Epithelial cell of esophagus (primary cell): ENCODE measurements at places on chromosomes 5 and 9.
A peak's percentile ranks its signal among the peaks of the same experiment; 100 is the strongest.

- no peak for DNase-seq
These were observed 423.7 kb downstream of the ANXA1 start for GRCh38 chr9:73575101-73576060.

DNA sequence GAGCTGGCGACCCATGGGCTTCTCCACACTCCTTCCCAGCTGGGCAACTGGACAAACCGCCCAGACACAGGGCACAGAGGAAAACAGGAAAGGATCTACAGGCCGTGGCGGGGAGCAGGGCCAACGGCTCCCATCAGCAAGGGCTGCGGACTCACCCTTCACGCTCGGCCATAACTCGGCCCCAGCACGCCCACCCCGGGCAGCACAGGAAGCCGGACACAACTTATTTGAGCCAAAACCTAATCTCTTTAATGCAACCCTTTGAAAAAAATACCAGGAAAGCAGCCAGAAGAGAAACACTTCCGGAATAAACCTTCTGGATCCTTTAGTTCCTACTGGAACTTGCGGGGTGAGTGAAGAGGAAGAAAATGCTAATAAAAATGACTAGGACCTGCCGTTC lies 59.9 kb downstream of the VAV2 start:
- no peak for DNase-seq

- DNase-seq = no peak
These were observed 9.9 kb downstream of the RAD50 start for GRCh38 chr5:132566657-132567056.

GRCh38 chr5:172437445-172438318 lies 16.6 kb downstream of the SH3PXD2B start:
- peak; percentile 84 for DNase-seq

GRCh38 chr9:101727612-101728524 lies 10.6 kb downstream of the GRIN3A start:
- peak; percentile 44 for DNase-seq

DNA sequence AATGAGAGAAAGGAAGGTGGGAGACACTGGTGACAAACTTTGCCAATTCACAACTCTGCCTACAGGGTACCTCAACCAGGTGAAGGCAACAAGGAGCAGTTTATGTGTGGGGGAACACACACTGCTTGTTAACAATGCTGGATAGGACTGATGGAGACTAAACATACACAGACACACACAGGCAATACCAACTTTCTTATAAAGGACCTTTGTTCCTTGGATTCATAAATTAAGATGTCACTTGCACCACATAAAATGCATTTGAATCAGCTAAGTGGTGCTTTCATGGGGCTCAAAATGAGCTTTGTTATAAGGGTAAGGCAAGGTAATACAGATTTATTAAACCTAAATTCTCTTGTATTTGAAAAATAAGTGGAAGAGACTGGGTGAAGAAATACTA lies 4.0 kb downstream of the TSTD2 start:
- DNase-seq = no peak

- DNase-seq = peak; percentile 61
These were observed 59.4 kb downstream of the SIL1 start for GRCh38 chr5:139138809-139139208.

DNA sequence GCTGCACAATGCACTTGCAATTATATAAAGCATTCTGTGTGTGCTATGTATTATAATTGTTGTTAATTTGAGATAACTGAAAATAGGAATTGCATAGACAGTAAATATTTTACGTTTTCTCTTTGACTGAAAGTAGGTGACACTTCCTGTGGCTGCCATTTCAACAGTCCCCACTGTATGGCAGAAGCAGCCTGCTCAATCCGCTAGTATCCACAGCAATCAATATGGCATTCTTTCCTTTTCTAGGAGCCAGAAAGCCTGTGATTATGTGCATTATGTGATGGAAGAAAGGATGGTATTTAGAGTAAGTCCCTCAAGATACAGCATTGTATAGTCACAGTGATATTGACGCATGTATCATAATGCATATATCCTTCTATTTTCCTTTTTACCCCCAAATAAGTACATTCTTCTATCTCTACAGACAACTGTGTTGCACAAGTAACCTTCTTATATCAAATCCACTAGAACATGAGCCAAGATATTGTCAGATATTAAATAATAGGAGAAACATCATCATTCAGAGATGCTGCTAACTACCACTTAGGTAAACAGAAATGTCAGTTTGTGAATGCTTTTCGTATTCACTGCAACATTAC lies 59.7 kb downstream of the CARTPT start:
- peak; percentile 58 for DNase-seq

DNA sequence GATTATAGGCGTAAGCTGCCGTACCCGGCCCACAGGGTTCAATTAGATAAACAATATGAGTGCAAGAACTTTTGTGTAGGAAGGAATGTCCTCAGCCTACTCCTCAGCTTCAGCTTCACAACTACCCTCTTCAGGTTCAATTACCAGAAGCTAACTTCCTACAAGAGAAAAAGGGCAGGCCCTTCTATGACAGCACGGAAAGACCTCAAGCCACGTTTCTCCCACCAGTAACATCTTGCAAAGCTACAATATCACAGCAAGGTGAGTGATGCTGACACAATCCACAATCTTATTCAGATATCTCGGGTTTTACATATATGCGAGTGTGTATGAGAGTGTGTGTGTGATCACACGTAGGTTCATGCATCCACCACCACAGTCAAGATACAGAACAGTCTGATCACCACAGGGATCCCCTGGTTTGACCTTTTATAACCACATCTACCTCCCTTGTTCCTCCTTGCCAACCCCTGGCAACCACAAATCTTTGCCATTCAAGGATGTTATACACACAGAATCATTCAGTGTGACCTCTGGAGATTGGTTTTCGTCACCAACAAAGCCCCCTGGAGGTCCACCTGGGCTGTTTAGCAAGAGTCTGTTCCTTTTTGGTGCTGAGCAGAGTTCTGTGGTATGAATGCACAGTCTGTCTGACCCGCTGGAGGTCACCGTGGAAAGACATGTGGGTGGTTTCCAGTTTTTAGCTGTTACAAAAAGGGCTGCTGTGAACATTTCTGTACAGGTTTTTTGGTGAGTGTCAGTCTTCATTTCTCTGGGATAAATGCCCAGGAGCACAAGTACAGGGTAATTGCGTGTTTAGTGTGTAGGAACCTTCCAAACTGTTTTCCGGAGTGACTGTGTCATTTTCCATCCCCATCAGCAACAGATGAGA lies 38.2 kb downstream of the IPPK start:
- no peak for DNase-seq

DNA sequence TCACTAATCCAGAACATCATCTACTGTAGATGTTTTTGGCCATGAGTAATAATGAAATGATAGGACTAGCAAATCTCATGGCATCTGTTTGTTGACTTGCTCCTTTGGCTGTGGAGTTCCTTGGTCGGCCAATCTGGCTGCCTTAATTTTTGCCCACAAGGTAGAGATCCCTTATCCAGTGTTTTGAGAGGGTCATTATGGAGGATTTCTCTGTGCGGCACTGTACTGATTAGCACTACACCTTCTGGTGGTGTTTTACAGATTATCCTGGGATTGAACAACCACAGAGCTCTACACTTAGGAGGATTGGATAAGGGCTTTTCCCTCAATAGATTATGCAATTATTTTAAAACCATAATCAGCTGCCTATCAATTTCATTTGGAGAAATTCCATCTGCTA lies 3.2 kb upstream of the ENHO start:
- DNase-seq = no peak

GRCh38 chr5:178467568-178468195 lies 122.5 kb downstream of the COL23A1 start:
- DNase-seq = no peak

DNA sequence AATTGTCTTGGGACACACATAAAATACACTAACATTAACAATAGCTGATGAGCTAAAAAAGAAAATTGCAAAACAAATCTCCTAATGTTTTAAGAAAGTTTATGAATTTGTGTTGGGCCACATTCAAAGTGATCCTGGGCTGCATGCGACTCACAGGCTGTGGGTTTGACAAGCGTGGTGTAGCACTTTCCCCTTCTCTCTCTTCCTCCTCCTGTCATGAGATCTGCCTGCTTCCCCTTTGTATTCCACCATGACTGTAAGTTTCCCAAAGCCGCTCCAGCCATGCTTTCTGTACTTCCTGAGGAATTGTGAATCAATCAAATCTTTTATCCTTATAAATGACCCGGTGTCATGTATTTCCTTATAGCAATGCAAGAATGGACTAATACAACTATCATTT lies 178.0 kb downstream of the TLR4 start:
- no peak for DNase-seq

- DNase-seq = no peak
These were observed 9.1 kb downstream of the GFPT2 start for GRCh38 chr5:180343831-180344695.

DNA sequence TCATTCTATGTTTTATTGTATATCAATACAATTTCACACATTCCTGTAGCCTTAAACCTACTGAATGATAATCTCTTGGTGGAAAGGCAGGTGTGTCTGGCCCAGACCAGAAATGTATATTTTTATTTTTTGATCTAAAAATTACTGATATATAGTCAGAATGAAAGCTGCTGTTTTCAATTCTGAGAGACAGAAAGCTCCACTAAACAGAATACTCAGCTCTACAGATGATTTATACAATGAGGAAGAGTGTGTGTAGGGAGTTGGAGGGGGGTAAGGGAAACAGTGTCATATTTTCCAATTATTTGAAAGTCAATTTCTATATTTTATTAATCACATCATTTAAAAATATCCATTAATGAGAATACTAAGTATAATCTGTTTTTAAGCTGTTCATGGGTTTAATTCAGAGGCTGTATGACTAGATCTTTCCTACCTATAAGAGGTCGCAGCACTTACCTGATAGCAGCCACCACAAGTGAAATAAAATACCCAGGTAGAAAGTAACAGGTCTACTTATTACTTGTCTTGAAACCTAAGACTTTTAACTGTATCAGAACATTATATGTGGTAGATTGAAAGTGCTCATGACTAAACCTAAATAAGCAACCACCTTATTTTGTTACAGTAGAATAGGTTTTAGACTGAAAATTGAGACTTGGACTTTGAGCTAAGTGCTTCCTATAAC lies 183.4 kb downstream of the TMC1 start:
- no peak for DNase-seq

DNA sequence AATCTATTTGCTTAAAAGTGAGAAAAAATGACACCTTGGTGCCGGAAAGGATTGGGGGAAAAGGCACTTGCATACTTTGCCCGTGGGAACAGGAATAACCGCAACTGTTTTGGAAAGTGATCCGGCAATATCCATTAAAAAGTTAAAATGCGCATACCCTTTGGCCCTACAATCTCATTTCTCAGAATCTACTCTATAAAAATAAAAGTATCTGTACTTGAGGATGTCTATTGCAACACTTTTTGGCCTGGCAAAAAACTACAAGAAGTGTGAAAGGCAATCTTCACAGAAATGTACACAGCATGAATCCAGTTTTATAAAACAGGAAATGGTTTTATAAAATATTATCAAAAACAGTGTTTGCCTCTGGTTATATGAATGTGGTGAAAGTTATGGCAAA lies 58.3 kb upstream of the NFIL3 start:
- no peak for DNase-seq

DNA sequence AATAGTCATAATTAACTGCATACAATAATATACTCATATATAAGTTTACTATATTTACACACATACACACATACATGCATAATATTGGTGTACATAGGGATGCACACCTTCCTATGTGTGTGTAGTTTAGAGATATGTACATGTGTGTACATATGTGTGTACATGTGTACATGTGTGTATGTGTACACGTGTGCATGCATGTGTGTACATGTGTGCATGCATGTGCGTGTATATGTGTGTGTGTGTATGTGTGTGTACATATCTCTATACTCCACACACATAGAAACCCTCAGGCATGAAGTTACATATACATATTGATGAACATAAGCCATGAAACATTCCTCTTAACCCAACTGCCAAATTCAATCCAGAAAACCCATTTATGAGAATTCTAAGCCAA lies 547.8 kb downstream of the TLR4 start:
- DNase-seq = no peak

DNA sequence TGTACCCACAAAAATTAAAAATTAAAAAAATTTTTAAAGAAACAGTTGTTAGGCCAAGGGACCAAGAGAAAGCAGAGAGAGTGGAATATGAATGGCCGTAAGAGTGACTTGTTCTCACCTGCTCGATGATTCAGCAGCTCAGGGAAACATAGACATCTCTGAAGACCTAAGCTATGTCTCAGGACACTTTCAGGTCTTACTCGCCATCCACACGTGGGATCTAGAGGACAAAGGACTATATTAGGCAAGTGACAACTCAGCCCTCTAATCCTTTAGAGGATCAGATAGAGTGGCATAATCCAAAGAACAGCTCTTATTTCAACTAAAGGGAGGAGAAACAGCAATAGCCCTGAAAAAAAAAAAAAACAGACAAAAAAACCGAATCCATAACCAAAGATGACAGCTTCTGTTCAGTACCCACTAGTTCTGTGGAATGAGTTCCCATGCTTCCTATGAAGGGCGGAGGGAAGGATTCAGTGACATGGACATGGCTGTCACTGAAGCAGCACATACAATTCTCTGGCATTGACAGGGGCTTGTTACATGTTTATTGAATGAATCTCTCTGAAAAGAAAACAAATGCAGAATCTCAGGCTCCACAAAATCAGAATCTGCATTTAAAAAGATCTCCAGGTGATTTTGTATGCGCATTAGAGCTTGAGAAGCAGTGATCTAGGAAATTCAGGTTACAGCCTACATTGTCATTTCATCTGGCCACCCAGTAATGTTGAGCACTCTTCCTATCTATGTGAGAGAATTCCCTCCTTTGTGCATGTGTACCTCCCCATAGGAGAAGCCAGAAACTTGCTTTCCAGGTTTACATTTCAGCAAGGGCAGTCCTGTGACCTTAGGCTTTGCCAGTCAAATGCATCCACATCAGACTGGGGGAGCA lies 96.0 kb downstream of the KIAA1958 start:
- DNase-seq = peak; percentile 69

- no peak for DNase-seq
These were observed 84.7 kb downstream of the ELAVL2 start for GRCh38 chr9:23741351-23741750.

DNA sequence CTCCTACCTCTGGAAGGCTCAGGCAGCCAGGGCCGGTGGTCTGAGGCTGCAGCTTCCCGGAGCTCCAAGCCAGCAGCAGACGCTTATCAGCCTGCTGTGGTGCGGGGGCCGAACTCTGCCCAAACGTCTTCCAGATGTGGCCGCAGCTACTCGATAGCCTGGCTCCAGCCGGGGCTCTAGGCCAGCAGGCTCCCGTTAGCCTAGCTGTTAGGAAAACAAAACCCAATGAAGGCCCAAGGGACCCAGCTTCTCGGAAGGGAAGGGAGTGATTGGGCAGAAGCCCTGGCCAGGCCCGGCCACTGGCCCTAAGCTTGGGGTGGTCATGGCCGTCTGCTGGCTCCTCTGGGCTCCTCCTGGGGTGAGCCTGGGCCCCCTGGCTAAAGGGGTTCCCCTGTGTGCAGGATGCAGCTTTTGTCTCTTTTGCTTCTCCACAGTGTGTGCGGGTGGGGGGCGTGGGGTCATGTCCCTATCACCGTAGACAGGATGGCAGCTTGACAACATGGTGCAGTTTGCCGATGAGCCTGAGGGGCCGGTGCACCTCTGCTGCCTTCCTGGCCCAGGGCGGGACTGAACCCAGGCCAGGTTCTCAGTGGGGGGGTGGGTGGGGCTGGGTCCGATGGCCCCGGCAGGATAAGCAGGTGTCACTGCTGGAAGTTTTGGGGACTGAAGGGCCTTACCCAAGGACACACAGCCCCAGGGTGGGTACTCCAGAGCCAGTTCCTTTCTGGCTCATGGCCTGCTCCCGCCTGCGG lies 18.7 kb downstream of the MYMK start:
- DNase-seq = no peak

- DNase-seq = no peak
These were observed 760 bp downstream of the ALDH1B1 start for GRCh38 chr9:38393128-38393796.

- peak; percentile 73 for DNase-seq
These were observed at the start of gene SVEP1 for GRCh38 chr9:110579034-110579861. Gene SVEP1, minus strand, starts transcription at chr9:110579741. Its CDS starts 198 bp downstream, at chr9:110579543.
